ENCODE measurements at places on chromosomes 4 and X. TPM values are rescaled to one million over a fixed set of nuclear protein-coding genes. Genes with fewer than 3 reads are reported as not detected.

DNA sequence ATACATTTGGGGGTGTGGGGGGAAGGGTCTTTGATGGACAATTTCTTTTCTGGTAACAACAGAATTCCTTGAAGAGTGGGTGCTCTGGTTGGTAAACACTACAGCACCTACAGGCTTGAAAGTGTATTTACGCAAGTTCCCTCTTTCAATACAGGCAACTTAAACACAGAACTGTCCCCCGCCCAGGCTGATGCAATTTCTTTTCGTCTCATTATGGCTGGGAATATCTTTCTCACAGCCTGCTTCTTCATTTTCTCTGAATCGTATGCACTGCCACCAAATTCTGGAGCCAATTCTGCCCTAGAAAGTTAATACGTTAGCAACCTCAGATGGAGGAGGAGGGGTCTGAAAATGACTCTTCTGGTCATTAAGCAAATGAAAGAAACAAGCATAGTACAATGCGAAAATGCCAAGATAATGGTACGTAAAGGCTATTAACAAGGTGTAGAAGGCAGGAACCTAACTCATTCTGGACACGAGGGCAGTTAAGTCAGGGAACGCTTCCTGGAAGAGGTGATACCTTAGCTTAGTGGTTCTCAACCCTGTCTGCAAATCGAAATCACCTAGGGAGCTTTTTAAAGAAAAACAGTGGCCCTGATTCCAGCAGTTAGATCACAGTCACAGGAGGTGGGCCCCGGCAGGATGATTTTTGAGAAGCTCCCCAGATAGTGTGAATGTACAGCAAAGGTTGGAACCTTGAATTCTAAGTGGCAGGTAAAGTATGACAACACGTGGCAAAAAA is 1.0 kb downstream of the AGA start:
- no peak for DNase-seq

DNA sequence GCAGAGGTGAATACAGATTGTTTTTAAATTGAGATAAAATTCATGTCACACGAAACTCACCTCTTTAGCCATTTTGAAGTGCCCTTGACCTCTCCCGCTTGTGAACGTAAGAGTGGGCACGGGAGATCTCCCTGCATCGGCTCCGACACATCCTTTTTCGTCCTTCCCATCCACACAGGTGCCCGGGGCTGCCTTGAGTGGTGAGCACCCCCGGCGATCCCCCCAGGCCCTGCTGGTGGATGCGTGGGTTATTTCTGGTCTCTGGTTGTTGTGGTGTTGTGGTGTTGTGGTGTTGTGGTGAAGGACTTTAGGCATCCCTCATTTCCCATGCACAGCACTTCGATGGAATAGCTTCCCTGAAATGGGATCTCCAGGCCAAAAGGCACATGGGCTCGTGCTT is 46.1 kb downstream of the PSAPL1 start:
- DNase-seq: peak; percentile 44

DNA sequence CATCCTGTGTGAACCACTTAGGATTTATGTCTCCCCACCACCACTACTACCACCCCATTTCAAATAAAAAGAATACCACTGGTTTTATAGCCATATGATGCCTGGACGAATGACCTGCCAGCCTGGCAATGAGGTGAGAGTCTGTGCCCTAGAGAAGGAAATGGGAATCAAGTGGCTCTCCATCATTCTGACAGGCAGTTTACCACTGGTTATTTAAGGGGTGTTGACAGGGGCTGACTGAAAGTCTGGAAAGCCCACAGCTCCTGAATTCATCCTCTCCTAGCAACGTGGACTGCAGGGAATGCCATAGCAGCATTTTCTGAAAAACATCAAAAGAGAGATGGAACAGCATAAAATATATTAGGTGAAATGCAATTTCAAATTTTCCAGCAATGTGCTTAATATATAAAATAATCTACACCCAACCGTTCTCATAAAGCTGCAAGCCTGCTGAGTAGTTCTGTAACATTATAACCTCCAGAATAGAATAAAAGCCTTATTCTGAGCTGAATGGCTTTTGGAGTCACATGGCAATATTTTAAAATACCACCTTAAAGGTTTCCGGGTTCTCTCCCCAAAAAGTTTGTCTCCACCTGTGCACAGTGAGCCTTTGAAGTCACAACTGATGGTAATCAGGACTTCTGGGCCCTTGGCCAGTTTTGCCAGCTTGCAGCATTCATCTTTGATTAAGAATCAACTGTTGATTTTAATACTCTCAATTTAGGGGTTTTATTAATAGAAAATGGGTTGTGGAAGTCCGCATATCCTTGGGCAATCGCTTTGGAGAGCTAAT is 121.5 kb downstream of the DCTD start:
- no peak for DNase-seq

DNA sequence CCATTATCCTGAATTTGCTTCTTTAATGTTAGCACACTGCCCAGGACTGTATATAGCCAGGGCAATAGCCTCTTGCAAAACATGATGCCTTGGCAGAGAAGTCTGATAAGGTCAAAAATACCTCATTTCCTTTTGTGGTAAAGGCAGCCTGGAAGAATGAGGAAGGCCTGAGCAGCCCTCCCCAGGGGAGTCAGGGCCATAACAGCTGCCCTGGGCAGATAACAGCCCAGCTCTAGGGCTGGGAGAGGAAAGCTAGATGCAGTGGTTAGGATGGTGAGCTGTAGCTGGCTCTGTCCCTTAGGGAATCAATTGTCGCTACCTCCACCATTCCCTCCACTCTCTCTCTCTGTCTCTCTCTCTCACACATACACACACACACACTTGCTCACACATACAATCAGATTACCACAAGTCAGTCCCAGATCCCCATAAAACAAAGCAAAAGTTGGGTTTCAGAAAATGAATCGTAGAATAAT is 29.2 kb downstream of the EFHC2 start:
- DNase-seq: no peak

Gene FDCSP
- not detected for total RNA-seq
